ENCODE measurements at places on chromosomes 5 and 9. TPM values are rescaled to one million over a fixed set of nuclear protein-coding genes. Genes with fewer than 3 reads are reported as not detected.

Gene TMOD1
- 4.5 TPM for total RNA-seq

Gene PCDHGB7
- total RNA-seq = 4.1 TPM

Gene FYB1
- total RNA-seq = 21.4 TPM

Gene EIF4E1B
- not detected for total RNA-seq

Gene CIZ1
- 103 TPM for total RNA-seq

Gene CCNI2
- 7.4 TPM for total RNA-seq

Gene SCGB3A2
- not detected for total RNA-seq
